NCI-H774 (cell line): ENCODE measurements at places on chromosomes 2 and 18.

DNA sequence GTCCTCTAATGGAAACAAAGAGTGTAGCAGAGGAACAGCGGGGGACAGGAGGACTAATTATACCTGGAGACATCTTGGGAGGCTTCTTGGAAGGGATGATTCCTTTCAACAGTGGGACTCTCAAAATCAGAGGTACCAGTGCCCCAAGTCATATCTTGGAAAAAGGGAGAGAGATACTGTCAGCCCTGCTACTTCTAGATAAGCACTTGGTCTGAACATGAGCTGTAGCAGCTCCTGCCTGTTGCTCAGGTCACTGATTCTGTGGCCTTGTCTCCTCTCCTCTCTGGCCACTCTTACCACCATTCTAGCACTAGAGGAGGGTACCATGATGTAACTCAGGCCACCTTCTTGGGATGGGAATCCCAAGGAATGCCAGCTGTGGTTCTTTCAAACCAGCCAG, 54.5 kb downstream of the MFSD6 start:
- no peak for DNase-seq

GRCh38 chr2:75596784-75597183, 36.0 kb upstream of the EVA1A start:
- no peak for DNase-seq

GRCh38 chr2:75792996-75793395, 82.3 kb upstream of the GCFC2 start:
- DNase-seq: no peak

GRCh38 chr2:24313744-24314632, 46.3 kb downstream of the ITSN2 start:
- DNase-seq: no peak

- DNase-seq: no peak
Measured at GRCh38 chr2:102282678-102283091, 28.7 kb upstream of the IL1RL1 start.

- DNase-seq: no peak
Measured at GRCh38 chr18:74128159-74128558, 19.5 kb downstream of the FBXO15 start.

DNA sequence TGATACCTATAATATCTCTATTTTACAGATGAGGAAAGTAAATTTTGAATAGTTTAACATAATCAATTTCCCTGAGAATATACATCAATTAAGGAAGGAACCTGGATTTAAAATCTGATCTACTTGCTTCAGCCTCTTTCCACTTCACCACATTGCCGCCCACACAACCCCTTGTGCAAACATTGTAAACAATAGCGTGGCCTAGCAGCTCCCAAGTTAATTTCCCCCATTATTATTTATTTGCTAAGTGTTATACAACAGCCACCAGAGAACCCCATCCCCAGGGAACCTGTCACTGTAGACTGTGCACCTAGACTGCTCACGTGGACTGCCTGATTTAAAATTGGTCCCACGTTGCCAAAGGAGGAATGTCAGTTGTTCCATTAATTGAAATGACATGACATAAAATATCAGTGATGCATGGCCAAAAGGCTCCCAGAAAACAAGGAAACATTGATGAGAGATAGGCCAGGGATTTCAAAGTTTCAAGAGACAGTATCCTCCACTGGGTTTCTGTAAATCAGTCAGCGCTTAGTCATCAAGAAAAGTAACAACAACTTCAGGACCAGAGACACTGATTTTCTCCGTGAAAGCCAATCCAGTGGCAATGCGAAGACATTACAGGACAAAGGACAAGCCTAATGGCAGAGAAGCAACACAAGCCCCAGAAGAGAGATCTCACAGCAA, 41.3 kb downstream of the SCG2 start:
- peak; percentile 85 for DNase-seq

DNA sequence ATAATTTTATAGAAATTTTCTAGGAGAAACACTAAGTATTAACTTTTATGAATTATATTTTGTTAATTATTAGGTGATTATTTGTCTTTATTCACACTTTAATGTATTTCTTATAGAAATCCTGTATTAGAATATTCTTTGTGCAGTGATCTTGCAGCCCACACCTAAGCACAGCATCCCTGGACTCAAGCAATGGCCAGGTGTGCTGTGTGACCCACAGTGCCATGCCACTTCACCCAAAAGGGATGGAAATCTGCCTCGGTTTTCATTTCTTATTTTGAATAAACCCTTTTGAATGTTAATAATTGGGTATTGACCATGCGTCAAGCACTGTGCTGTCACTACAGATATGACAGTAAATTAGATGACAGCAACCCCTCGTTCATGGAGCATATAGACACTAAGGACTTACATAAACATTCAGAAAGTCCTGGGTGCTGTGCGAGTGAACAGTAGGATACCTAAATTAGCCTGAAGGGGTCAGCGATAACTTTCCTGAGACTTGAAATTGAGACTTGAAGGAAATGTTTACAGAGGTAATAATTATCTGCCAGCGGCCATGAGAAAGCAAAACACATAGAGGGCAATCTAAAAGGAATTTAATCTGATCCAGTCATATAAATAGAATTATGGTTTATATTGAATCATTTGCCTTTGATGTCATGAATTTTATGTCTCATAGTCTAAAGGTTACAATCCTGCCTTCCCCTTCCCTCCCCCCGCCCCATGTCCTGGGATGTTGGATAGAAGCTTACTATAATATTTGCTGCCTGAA, 52.7 kb upstream of the CALCRL start:
- no peak for DNase-seq

- no peak for DNase-seq
Measured at GRCh38 chr2:38074764-38075506, 1.0 kb downstream of the CYP1B1 start.

DNA sequence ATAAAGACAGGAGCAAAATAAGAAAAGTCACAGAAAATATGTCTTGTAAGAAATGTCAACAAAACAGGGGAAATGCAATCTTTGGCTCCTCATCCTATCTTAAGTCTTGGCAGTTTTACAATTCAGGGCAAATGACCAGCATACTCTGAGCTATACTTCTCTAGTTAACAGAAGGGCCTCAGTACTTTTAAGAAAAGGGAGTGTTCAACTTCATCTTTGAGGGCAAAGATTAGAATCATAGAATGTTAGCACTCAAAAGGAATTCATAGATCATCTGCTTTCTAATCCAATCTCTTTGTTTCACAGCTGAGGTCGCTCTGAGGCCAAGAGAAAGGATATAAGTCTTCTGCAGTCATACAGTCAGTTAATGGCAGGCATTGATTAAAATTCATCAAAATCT, 174.0 kb upstream of the NT5C1B start:
- no peak for DNase-seq

DNA sequence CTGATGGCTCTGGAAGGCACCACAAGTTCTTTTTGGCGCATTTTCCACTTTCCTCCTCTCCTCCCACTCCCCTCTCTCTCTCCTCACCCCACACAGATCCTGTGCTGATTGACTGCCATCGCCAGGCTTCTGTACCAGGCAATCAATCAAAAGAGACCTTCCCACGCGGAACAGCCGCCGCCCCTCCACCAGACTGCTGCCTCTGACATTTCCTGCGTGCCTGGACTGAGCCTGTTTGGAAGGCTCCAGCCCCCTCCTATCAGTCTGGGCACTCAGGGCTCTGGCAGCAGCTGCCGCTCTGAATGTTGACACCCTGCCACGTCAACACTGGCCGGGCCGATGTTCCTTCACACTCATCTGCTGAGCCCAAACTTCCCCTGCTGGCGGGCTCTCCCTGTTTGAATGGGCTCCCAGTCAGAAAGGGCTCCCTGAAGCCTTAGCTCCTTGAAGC, 467.7 kb downstream of the EPHA4 start:
- peak; percentile 25 for DNase-seq

DNA sequence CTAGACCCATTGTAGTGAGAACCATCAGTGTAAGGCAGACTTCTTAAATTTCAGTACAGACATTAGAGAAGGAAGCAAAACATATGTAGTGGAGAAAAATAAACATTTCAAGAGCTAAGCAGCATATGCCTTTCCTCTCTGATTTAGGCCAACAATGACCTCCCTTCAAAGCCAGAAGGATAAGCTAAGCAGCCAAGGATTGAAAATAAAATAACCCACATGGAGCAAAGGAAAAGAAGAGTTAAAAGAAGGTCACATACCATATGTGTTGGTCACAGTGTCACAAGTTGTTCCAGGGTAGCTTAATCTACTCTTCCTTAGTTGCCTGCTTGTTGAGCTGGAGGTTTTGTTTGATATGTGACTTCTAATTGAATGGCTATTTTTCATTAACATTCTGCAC, 15.6 kb upstream of the LAMA1 start:
- DNase-seq: no peak

DNA sequence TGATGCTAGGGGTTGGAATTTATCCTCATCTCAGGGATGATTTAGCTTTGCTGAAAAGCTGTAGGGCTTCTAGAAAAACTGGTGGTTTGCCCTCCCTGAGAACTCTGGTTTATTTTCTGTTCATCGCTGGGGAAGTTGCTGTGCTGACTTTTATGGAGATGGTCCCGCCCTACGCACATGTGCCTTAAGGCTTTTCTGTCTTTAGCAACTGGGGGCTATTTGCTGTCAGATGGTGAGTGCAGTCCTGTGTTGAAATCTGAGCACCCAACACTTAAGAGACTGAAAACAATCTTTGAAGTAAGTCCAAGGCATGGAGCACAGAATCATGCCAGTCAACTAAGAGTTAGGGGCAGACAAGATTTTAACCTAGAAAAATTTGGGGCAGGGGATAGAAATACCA, 2148.4 kb upstream of the CELF4 start:
- DNase-seq: no peak

- DNase-seq: no peak
Measured at GRCh38 chr2:137718786-137719185, 245.5 kb upstream of the HNMT start.

DNA sequence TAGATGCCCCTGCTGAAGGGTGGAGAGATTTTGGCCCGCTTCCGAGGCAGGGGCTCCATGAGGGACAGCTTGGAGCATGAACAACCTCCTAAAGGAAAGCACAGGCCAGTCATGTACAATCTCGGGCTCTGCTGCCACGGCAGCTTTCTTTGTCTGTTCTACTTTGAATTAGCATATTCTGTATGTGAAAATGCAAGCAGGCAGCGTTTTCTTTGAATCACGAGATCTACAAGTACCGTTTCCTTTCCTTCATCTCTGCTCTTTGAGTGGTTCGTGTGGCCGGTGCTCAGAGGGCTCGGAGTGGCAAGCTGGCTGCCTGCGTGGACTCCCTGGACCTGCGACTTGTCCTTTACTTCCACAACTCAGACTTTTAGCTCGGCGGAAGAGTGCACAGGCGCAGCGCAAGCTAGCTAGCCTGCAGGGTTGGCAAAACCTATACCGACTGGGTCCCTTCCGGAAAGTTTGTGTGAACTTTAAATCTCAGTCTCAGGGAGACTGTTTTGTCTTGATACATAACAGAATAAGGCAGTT, 6.9 kb downstream of the TWIST2 start:
- DNase-seq: no peak

GRCh38 chr2:233422050-233422639, 67.9 kb downstream of the DGKD start:
- no peak for DNase-seq

DNA sequence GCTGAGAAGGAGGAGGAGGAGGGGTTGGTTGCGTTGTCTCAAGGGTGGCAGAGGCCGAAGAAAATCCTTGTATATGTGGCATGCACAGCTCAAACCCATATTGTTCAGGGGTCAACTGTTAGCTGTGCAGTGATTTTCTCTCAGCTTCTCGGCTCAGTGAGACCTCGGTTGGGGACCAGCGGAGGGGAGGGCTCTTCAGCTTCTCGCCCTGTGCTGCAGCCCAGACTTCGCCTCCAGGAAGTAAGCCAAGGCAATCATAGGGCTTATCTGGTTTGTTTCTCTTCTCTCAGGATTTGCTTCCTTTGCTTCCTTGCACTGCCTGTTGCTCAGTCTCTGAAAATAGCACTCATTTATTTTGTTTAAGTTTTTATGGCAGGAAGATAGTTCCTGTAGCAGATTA, 85.5 kb downstream of the SOWAHC start:
- DNase-seq: no peak

DNA sequence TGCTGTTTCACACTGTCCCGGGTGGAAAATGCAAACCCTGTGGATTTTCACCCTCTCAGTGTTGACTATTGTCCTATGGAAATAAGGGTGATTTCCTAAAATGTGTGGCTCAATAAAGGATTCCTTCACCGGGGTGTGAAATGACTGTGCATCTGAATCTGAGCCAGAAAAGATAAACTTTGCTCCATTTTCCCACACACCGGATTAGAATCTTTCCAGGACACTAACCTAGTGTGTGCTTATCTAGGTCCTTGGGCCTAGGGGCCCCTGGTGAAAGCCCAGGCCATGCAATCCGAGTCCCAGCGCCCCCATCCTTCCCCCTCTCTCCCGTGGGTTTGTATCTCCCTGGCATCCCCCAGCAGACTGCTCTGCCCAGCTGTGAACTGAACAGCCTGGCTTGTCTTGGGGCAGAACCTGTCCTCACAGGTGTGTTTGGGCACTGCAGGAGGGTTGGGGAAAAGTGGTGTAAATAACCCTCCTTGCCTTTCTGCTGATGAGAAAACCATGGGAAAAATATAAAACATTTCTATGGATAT, 17.3 kb downstream of the KLHL29 start:
- DNase-seq: no peak

DNA sequence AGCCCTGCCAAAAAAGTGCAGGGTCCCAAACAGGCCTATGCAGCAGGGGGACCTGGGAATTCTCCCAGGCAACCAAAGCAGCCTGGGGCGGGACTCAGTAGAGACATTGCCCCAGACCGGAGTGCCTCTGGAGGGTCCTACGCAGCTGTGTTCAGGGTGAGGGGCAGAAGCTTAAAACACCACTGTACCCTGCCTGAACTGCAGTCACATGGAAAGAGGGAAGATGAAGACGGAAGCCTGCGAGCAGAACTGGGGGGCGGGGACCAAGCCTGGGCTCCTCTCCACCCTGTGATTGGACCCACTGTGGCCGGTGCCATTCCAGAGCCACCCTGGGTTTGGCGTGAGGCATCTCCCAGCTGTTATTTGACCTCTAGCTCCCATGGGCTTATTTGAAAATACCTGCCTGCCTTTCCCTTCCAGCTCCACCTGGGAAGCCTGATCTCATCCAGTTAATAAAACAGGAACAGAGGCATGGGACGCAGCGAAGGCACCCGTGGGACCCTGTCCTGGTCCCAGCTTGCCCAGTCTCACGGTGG, 183.1 kb downstream of the SMAD2 start:
- DNase-seq: no peak

- no peak for DNase-seq
Measured at GRCh38 chr2:85613717-85614515, 2.0 kb upstream of the C2orf68 start.

- no peak for DNase-seq
Measured at GRCh38 chr2:136809998-136810397, 44.7 kb downstream of the THSD7B start.

DNA sequence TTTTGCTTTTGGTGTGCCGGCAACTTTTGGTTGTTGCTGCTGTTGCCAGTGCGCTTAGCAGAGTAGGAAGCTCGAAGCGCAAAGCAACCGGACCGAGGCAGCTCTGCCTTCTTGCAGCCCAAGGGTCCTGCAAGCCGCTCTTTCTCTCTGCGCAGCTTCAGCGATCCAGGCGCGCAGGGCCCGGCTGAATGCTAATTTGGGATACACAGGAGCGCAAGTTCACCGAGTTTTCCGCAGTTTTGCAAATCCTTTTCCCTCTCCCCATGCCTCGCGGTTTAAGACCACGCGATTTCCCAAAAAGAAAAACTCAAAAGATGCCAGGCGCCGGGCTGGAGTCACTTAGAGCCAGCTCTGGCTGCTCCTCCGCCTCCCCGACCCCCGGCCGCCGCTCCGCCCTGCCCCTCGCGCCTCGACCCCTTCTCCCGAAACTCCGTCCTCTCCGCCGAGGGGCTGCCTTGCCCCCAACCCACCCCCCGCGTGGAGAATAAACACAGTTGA, 13.5 kb upstream of the SIX3 start:
- DNase-seq: no peak
